Ureter (tissue), 1 donor: ENCODE measurements at places on chromosomes 6 and 20. TPM values are rescaled to one million over a fixed set of nuclear protein-coding genes. Genes with fewer than 3 reads are reported as not detected.
A peak's percentile ranks its signal among the peaks of the same experiment; 100 is the strongest.

TBX18 gene
- 84.1 TPM for total RNA-seq

DNA sequence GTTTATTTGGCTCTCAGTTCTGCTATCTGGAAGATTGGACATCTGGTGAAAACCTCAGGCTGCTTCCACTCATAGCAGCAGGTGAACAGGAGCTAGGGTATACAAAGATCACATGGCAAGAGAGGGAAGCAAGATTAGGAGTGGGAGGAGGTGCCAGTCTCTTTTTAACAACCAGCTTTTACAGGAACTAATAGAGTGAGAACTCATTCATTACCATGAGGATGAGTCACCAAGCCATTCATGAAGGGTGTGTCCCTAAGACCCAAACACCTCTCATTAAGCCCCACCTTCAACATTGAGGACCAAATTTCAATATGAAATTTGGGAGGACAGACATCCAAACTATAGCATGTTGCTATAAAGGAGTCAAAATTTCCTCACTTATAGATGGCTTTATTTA, 85.4 kb upstream of the HCRTR2 start:
- DNase-seq: no peak

GRCh38 chr6:90656325-90656724, 69.5 kb upstream of the MAP3K7 start:
- DNase-seq: no peak

GRCh38 chr6:73774311-73774774, 78.3 kb downstream of the CD109 start:
- no peak for DNase-seq

SYCP2L gene
- total RNA-seq: 0.26 TPM

DNA sequence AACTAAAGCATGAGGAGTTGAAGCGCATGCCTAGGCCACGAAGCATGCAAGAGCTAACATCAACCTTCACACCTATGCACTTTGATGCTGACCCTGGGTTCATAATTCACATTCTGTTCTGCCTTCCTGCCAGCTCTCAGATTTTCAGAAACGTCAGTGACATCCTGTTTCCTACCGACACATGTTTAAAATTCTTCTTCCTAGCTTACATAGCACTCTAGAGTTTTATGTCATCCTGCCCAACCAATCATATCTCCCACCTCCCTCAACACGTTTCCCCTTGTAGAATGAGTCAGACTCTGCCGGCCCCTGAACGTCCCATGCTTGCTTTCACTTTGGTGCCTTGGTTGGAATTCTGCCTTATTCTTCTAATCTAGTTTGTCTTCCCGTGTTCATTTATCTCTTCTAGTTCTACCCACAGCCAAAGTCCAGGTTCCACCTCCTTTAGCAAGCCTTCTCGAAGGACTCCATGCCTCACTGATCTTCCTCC, 97.2 kb upstream of the MAP7 start:
- DNase-seq: no peak

- DNase-seq: no peak
Measured at GRCh38 chr6:52489881-52490280, 69.7 kb downstream of the EFHC1 start.

GRCh38 chr20:12924126-12924525, 84.6 kb upstream of the SPTLC3 start:
- no peak for DNase-seq

GRCh38 chr20:25076731-25077609, 5.0 kb downstream of the VSX1 start:
- DNase-seq: no peak

NFYA gene
- total RNA-seq: 33.2 TPM

HSP90AB1 gene
- total RNA-seq: 936 TPM

CST4 gene
- total RNA-seq: not detected

- DNase-seq: no peak
Measured at GRCh38 chr20:13180986-13181889, 39.8 kb upstream of the ISM1 start.

DNA sequence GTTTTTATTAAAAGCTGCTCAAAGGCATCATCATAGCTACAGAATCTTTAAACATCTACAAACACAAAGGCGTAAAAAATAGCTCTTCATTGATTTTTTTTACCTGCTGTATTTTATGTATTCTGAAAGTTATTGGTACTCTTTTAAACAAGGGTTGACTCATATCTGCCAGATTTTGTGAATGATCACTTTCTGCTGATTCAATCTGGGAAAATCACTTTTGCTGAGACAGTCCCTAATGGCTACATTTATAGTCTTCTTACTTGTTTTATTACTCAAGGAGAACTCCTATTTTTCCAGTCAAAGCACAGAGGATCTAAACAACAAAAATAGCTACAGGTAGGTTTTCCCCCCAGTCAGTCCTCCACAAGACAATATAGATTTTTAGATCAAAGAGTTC, 739.0 kb downstream of the CBLN4 start:
- DNase-seq: no peak

FOXQ1 gene
- total RNA-seq: 130 TPM

DNA sequence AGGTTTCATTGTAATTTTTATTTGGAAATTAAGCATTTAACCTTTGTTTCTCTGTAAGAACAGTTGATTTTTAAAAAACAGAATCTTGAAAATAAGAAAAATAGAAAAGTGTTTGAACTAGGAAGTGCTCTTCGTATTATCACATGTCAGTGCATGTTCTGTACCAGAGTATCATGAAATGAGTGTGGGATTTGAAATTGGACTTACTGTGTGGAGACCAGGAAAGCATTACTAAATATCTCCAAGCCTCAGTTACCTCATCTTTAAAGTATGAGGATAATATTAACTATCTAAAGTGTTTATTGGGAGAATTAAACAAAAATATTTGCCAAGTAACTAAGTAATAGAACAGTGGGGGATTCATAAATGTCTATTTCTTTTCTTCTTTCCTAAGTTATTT, 156.9 kb upstream of the FLRT3 start:
- no peak for DNase-seq

BPIFB2 gene
- total RNA-seq: not detected

GRCh38 chr20:52031563-52032303, 159.8 kb downstream of the ZFP64 start:
- DNase-seq: no peak

PLCB4 gene
- 22.9 TPM for total RNA-seq

MDFI gene
- total RNA-seq: 36.7 TPM

- peak; percentile 70 for DNase-seq
Measured at GRCh38 chr20:38730989-38731737, 6.9 kb downstream of the SLC32A1 start.

DNA sequence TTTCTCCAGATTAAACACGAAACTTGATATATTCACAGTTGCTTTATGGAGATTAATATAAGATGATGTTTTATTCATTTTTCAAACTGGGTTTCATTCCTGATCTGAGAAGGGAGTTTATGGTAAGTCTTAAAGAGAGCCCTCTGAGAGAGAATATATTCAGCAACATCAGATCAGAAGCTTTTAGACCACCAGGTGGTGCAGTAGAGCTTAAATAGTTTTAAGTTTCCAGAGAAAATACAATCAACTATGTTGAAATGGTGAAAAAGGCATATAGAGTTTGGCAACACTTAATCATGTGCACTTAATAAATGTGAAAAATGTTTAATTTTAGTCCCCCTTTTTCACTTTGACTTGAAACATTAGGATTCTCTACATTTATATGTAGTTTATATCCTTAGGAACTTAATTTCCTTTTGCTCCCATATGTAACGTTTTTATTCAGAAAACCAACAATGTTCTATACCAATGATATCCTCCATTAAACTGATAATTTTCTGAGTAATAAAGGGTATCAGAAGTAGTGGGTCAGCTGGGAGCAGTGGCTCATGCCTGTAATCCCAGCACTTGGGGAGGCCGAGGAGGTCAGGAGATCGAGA, 86.4 kb upstream of the CLDN20 start:
- DNase-seq: no peak

GRCh38 chr6:14838133-14838583, 407.7 kb upstream of the JARID2 start:
- DNase-seq: no peak

- no peak for DNase-seq
Measured at GRCh38 chr6:133959667-133960368, 6.8 kb downstream of the TBPL1 start.

- no peak for DNase-seq
Measured at GRCh38 chr20:396252-396618, 11.9 kb upstream of the RBCK1 start.

GSTA4 gene
- 12.2 TPM for total RNA-seq

ZNF76 gene
- 53.4 TPM for total RNA-seq

- no peak for DNase-seq
Measured at GRCh38 chr6:133591275-133591674, 297.6 kb upstream of the TCF21 start.

GRCh38 chr6:32972353-32973143, 4.2 kb downstream of the BRD2 start:
- DNase-seq: no peak

DNA sequence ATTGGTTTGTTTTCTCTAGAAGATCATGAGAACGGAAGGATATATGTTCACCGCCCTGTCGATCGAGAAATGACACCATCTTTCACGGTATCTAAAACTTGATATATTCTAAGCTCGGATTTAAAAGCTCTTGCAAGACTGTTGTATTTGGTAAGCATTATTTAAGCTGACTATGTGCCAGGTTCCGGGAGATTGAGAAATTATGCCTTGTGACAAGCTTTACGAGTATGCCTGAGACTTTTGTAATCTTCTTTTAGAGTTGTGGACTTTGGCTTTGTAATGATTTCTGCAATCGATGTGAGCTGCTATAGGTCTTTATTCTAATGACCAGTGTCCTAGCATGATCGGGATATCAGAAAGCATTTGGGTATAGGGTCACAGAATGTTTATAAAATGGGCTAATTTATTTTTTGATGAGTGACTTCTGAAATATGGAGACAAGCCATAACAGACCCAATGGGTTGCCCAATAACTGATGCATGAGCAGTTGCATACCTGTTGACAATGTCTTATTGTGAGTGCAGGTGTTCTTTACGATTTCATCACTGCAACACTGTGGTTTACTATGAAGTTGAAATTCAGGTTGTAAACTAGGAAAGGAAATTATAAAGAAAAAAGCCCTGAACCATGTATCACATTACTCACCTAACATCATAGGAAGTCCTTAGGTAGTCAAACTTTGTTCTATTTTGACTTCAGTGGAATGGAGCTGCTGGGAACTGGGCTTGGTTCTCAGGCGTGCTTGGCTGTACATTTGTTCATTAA, 14.0 kb downstream of the CDH26 start:
- no peak for DNase-seq
